ENCODE measurements at places on chromosomes 12 and 14.

- no peak for DNase-seq
These were observed 21.6 kb upstream of the GOLGA3 start for GRCh38 chr12:132850291-132850690.

DNA sequence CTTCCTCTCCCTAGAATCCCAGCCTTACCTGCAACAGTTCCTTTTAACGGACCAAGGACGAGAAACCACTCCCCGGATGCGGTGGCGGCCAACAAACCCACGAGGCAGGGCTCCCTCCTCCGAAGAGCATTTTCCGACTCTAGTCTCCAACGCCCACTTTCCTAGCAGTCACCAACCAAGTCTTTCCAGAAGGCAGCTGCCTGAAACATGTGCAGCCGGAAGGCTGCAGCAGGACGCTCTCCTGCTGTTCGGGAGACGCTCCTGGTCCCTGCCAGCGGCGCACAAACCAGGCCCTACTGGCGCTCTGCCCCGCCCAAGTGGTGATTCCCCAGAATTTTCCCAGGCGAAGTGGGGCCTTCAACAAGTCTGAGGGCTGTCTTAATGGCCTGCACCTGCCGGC lies 21.1 kb upstream of the ADAM20 start:
- no peak for DNase-seq

DNA sequence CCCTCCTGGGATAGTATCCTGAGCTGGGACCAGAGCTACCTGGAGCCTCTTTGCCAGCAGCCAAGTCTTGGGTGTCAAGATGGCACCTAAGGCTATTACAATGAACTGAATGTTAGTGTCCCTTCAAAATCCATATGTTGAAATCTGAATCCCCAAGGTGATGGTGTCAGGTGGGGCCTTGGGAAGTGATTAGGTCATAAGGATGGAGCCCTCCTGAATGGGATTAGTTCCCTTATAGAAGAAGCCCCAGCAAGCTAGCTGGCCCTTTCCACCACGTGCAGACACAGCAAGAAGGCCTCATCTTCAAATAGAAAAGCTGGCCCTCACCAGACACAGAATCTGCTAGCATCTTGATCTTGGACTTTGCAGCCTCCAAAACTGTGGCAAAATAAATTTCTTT lies 12.4 kb downstream of the NFKBIA start:
- DNase-seq = no peak

- no peak for DNase-seq
These were observed 1.9 kb downstream of the TMTC2 start for GRCh38 chr12:82688596-82688995.

Measured in Caki2 (cell line).